ENCODE measurements at places on chromosomes 4 and X.

GRCh38 chrX:104568304-104568915 is 2.4 kb downstream of the IL1RAPL2 start:
- no peak for DNase-seq

GRCh38 chr4:256492-256891 is 48.8 kb downstream of the ZNF732 start:
- no peak for DNase-seq

DNA sequence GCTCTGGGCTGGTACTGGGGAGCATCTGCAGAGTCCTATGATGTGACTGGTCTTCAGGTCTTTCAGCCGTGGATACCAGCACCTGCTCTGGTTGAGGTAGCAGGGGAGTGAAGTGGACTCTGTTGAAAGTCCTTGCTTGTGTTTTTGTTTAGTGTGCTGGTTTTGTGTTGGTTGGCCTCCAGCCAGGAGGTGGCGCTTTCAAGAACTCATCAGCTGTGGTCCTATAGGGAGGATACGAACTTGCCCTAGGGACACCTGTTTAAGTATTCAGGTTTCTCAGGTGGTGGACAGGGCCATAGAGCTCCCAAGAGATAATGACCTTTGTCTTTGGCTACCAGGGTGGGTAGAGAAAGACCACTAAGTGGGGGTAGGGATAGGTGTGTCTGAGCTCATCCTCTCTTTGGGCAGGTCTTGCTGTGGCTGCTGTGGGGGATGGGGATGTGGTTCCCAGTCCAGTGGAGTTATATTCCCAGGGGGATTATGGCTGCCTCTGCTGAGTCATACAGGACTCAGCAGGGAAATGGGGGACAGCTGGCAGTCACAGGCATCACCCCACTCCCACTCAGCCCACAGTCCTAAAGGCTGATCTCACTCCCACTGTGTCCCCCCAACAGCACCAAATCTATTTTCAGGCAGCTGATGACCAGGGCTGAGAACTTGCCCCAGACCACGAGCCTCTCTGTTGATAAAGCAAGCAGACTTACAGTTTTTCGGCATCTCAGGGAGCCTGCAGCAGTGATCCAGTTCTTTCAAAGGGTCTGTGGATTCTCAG is 24.1 kb downstream of the MSMO1 start:
- DNase-seq: no peak

DNA sequence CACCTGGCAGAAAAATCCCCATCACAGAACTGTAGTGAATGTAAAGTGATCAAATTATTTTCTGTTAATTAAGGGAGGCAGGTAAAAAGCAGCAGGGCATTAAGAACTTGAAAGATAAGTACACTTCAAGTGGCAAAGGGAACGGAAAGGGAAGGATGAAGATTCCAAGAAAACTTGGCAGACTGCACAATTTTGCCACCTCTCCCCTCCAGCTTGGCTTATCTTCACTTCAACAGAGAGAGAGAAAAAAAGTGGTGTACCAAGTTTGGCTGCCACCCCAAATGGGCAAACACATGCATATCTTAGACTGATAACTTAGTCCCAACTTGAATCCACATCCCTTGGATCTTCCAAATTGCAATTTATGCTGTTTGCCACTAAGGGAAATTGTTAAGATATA is 598.1 kb upstream of the ACTRT1 start:
- no peak for DNase-seq

GRCh38 chr4:102511830-102512605 is 10.9 kb downstream of the NFKB1 start:
- no peak for DNase-seq

GRCh38 chr4:182548156-182548555 is 305.0 kb downstream of the TENM3 start:
- DNase-seq: no peak

DNA sequence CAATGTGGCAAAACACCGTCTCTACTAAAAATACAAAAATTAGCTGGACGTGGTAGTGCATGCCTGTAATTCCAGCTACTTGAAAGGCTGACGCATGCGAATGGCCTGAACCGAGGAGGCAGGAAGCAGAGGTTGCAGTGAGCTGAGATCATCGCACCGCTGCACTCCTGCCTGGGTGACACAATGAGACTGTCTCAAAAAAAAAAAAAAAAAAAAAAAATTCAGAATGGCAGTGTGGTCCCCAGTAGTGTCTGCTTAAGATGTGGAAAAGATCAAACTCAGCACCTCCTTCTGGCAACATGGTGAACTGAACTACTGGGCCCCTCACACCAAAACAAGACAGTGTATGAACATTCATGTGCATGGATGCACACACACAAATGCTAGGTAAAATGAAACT is 32.2 kb downstream of the SMS start:
- no peak for DNase-seq

DNA sequence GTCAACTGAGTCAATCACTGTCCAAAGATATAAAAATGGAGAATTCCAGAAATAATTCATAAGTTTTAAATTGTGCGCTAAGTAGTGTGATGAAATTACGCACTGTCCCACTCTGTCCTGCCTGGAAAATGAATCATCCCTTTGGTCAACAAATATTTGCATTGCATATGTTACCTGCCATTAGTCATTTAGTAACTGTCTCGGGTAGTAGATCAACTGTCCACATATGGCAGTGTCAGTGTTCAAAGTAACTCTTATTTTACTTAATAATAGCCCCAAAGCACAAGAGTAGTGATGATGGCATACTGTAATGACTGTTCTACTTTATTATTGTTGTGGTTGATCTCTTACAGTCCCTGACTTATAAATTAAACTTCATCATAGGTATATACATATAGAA is 3.4 kb downstream of the YTHDC1 start:
- DNase-seq: no peak

DNA sequence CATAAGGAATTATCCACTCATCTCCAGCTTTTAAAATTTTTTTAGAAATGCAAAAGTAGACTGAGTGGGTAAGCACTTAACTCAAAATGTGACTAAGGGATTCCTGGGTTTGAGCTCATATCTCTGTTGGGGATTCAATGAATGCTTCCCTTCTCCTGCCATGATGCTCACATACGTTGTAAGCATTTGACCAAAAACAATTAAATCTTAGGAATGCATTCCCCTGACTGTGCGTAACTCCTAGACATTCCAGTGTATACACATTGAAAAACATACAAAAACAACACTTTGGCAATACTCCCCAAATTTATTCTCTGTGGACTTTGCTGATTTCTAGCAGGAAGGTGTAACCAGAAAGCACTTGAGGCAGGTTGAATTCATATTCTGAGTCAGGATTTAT is 29.8 kb downstream of the SPANXA2 start:
- no peak for DNase-seq

DNA sequence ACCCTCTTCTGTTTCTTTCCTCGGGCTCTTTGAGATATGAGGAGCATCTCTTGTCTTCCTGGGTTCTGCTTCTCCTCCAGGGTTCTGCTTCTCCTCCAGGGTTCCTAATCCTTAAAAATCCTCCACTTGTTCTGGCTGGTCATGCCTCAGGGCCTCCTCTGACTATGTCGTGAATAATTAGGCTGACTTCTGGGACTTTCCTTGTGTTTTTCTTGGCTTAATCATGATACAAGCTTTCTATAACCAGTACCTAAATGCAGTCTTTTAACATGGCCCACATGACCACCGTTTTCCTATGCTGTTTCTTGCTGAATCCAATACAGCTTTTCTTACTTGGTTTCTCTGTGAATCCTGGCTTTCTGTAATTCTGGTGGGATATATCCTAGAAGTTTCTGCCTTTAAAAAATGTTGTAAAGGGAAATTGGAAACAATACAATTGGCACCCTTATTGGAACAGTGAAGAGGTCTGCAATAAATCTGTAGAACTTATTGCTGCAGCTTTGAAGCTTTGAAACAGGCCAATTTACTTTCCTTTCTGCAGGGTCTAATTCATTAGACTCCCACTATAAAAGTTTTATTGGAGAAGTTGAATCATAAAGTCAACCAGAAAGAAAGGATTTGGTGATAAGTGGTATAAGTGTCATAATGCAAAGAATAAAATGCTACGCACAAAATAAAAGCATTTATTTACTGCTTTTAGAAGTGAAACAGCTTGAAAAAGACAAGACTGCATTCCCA is 213.1 kb downstream of the UGT8 start:
- no peak for DNase-seq

DNA sequence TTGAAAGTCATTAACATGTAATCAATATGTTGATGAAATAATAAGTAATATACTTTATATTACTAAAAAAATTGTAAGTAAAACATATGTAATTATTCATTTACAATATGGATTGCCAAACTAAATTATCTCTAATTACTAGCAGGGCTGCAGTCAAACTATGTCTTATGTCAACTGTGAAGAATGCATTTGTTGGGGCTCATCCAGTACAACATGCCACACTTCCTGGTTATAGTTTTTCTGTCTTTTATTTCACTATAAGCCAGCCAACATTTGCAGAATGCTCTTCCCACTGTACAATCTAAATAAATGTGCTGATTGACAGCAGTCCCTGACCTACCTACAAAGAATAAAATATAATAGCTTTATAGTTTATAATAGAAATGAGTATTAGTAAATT is 975.4 kb upstream of the NDST4 start:
- no peak for DNase-seq

DNA sequence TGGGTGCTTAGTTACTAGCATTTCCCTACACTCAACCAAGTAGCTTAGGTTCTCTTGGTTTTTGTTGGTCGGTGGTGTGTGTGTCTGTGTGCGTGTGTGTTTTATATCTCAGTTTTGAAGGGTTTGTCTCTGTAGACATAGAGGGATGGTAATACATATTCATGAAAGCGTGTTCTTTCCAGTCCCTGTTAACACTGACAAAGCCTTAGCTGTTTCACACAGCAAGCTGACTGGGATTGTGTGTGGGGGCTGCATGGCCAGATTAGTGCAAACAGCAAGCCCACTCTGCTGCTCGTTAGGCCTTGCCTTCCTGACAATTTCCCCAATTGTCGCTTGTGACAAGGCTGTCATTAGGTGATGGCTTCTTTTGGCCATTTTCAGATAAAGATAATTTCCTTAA is 43.9 kb downstream of the ALPK1 start:
- DNase-seq: no peak

DNA sequence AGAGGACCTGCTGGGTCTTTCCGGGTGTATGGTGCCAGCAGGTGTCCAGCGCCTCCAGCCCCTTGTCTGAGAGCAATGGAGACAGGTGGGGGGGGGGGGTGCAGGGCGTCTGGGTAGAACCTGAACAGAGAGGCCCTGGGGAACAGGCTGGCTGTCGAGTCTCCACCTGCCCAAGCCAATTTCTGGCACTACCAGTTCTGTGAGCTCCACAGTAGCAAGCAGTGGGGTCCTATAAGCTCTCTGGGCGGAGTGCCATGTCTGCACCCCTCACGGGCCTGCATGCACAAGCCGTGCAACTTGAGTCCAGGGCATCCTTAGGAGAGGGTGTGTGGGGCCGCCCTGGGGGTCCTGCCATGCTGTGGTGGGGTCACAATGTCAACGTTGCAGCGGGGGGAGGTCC is 10.1 kb upstream of the FGFR3 start:
- no peak for DNase-seq

DNA sequence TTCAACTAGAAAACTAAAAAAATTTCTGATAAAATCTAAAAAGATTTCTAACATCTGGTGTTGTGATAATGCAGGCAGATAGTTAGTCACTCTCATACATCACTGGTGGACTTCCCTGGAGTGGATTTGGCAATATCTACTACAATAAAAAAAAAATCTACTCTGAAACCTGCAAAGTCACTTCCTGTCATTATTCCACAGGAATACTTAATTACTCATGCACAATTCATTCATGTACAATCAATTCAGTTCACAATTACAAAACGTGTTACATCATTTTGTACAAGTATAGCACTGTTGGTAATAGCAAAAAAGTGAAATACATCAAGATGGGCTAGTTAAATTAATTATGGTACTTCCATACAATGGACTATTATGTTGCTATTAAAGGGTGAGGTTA is 16.5 kb upstream of the RHOH start:
- DNase-seq: peak; percentile 26

GRCh38 chr4:102616636-102617035 is 115.5 kb downstream of the NFKB1 start:
- no peak for DNase-seq

DNA sequence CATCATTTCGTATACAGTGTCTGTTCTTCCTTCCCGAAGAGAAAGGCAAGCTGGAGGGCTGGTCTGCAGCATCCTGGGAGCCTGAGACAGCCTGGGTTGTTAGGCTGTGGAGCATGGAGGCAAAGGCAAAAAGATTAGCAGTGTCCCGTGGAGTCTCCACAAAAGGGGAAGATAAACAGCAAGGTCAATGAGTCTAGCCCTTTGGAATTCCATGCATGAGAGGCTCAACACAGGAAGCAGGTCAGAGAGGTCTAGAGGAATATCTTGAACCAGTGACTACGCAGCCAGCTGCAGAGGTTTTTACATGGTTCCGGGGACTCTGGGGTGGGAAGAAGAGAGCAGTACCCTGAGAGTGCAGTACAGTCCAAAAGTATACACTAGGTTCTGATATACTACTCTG is 12.2 kb upstream of the MCF2 start:
- peak; percentile 36 for DNase-seq

- DNase-seq: no peak
Measured at GRCh38 chr4:16914208-16914607, 15.8 kb upstream of the LDB2 start.

DNA sequence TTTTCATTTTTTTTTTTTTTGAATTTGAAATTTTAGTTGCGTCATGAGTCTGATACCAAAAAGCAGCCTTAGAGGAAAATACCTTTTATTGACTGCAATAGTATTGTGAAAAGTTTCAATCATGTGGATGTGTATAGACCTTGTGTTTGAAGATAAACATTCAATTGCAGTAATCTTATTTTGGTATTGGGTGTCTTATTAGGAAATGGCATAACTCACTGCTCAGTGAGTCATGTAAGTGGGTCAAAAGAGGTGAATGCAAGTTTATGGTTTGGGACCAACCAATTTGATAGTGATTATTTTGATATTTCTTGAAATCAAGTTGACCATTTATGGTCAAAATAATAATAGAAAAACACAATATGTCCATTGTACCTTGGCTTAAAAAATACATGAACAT is 627.8 kb upstream of the SLIT2 start:
- no peak for DNase-seq

DNA sequence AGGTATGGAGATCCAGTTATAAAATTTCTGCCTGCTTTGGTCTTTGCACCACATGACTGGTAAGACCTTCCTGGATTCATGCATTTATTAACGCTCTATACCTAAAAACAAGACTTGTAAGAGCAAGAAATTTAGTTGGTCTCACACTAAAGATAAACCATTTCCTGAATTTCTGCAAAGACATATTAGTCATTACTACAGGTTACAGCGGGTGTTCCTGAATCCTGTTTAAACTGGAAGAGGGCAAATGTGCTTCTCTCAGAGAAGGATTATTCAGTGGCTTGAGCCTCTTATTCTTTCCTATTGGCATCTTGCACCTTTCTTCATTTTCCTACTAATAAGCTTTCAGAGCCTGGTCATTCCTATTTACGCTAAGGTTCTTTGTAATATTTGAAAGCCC is 397.6 kb upstream of the TENM3 start:
- DNase-seq: no peak

- DNase-seq: no peak
Measured at GRCh38 chr4:120139392-120139791, 72.7 kb upstream of the MAD2L1 start.

GRCh38 chr4:23814996-23815660 is 74.7 kb downstream of the PPARGC1A start:
- DNase-seq: no peak

All from NCI-H460 (cell line).